Natural killer cell (primary cell): ENCODE measurements at places on chromosomes 12 and 14. TPM values are rescaled to one million over a fixed set of nuclear protein-coding genes. Genes with fewer than 3 reads are reported as not detected.
A peak's percentile ranks its signal among the peaks of the same experiment; 100 is the strongest.

GRCh38 chr12:96445691-96446583, 43.4 kb upstream of the CFAP54 start:
- peak overlapping the region; percentile 92 for H3K27ac ChIP-seq
- no peaks in the 10 kb centered on the region for H3K36me3 ChIP-seq
- DNase-seq = peak; percentile 33
- no peak overlapping the region for H3K4me3 ChIP-seq
- H3K4me1 ChIP-seq = peaks cover 28% of the 10 kb centered on the region

- no peak overlapping the region for H3K4me3 ChIP-seq
- DNase-seq = no peak
- H3K36me3 ChIP-seq = no peaks in the 10 kb centered on the region
Observed at GRCh38 chr12:75818863-75819262, 212.7 kb downstream of the PHLDA1 start.

- H3K27me3 ChIP-seq = no peaks in the 10 kb centered on the region
- H3K4me3 ChIP-seq = no peak overlapping the region
- H3K27ac ChIP-seq = no peak overlapping the region
- DNase-seq = no peak
Observed at GRCh38 chr14:41490323-41490722, 116.4 kb upstream of the LRFN5 start.

- no peak overlapping the region for H3K27ac ChIP-seq
- no peaks in the 10 kb centered on the region for H3K36me3 ChIP-seq
- no peaks in the 10 kb centered on the region for H3K27me3 ChIP-seq
Observed at GRCh38 chr12:93911396-93911795, 234.2 kb downstream of the CRADD start.

DNA sequence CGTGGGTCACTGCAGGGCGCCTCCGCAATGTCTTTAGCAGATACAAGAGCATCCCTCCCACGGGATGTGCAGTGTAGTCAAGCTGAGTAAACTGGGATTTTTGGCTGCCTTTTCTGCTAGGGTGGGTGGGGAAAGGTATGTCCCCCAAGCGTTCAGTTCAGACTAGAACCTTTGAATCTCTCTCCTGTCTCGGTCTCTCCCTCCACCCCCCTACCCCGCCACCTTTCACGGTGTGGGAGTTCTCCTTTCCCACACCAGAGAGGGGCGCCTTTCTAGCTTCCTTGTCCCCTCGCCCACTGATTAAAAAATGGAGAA, 525 bp upstream of the FAR2 start:
- no peaks in the 10 kb centered on the region for H3K36me3 ChIP-seq
- peak overlapping the region; percentile 59 for H3K4me3 ChIP-seq
- peaks cover 19% of the 10 kb centered on the region for H3K4me1 ChIP-seq
- DNase-seq = no peak

DNA sequence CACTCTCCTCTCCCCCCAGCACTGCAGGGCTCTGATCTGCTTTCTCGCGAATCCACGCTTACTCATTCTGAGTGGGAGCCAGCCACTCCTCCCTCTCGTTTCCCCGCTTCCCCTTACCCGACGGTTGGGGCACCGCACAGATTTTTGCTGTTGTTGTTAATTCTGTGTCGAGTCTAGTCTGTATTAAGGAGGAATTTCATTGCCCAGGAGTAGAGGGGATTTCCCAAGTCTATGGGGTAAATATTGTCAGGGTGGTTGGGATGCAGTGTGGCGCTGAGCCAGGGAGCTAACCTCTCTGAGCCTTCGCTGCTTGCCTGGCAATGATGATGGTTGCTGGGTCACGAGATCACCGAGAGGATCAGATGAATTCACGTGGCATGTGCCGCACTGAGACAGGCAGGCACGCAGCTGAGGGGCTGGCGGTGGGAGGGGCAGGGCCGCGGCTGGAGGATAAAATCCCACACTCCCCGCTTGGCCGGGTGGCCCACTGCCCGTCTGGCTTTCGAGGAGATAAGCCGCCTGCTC, 18.5 kb downstream of the NCOR2 start:
- H3K36me3 ChIP-seq = no peaks in the 10 kb centered on the region
- no peak for DNase-seq
- H3K4me1 ChIP-seq = peaks cover 61% of the 10 kb centered on the region
- no peak overlapping the region for H3K4me3 ChIP-seq

- no peak overlapping the region for H3K4me3 ChIP-seq
- H3K4me1 ChIP-seq = no peaks in the 10 kb centered on the region
- H3K27me3 ChIP-seq = no peaks in the 10 kb centered on the region
- no peak overlapping the region for H3K27ac ChIP-seq
- no peaks in the 10 kb centered on the region for H3K36me3 ChIP-seq
Observed at GRCh38 chr12:78177298-78177697, 346.6 kb downstream of the NAV3 start.

DNA sequence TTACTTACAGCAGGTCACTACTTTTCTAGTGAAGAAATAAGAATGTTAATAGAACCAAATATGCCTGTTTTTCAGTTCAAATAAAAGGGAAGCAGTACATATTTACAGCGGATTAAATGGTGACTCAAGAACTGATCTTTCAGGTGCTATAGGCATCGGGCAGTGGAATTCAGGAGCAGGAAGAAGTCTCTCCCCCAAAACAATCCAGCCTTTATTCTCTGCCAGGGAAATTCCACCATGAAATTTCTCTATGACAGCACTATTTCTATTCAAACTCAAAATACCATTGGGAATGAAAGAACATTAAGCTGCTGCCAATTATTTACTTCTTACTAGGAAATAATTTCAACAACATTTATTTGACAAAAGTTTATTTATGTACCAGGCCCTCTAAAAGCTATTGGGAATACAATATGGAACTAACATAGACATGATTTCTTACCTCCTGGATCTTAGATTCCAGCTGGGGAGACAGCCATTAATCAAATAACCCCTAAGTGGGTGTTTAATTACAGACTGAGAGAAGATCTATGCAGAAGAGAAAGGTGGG, 60.3 kb upstream of the KRR1 start:
- no peak for DNase-seq
- H3K4me3 ChIP-seq = no peak overlapping the region
- no peak overlapping the region for H3K27ac ChIP-seq

DNA sequence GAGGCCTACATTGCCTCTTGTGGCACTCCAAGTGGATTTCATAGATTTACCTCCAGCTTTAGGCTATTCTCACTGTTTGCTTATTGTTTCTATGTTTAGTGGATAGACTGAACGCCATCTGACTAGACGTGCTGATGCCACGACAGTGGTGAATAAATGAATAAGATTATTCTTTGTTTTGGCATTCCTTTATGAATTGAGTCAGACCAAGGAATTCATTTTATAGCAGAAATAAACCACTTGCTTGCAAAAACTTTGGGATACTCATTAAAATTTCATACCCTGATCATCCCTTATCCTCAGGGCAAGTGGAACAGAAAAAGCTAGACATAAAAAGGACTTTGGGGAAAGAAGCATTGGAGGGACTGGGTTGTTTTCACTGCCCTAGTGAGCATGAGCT, 71.7 kb upstream of the FERMT2 start:
- no peak overlapping the region for H3K4me3 ChIP-seq
- no peaks in the 10 kb centered on the region for H3K4me1 ChIP-seq
- H3K27ac ChIP-seq = no peak overlapping the region
- H3K36me3 ChIP-seq = no peaks in the 10 kb centered on the region
- no peak for DNase-seq
- H3K27me3 ChIP-seq = no peaks in the 10 kb centered on the region

- H3K36me3 ChIP-seq = no peaks in the 10 kb centered on the region
- H3K27ac ChIP-seq = no peak overlapping the region
- H3K27me3 ChIP-seq = peaks cover 4% of the 10 kb centered on the region
- no peak overlapping the region for H3K4me3 ChIP-seq
- no peak for DNase-seq
- no peaks in the 10 kb centered on the region for H3K4me1 ChIP-seq
Observed at GRCh38 chr14:103204852-103205540, 81.7 kb downstream of the TNFAIP2 start.

DNA sequence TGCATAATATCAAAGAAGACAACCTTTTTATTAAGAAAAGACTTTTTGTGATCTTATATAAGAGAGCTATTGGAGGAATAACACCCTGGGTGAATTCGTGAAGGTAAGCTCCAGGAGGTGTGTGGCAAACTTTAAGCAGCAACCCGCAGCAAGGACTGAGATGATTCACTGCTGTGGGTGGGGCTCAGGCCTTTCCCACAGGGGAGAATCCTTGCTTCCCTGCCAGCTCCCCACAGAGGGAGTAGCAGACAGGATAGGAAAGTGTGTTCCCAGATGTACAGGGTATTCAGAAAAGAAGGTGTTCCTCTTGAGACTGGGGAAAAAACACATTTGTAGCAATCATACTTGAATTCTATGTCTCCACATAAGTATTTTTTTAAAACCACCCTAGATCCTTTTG, 9.2 kb downstream of the NDUFA12 start:
- no peaks in the 10 kb centered on the region for H3K4me1 ChIP-seq
- no peaks in the 10 kb centered on the region for H3K27me3 ChIP-seq
- H3K36me3 ChIP-seq = peaks cover 35% of the 10 kb centered on the region
- no peak overlapping the region for H3K4me3 ChIP-seq
- no peak for DNase-seq

DNA sequence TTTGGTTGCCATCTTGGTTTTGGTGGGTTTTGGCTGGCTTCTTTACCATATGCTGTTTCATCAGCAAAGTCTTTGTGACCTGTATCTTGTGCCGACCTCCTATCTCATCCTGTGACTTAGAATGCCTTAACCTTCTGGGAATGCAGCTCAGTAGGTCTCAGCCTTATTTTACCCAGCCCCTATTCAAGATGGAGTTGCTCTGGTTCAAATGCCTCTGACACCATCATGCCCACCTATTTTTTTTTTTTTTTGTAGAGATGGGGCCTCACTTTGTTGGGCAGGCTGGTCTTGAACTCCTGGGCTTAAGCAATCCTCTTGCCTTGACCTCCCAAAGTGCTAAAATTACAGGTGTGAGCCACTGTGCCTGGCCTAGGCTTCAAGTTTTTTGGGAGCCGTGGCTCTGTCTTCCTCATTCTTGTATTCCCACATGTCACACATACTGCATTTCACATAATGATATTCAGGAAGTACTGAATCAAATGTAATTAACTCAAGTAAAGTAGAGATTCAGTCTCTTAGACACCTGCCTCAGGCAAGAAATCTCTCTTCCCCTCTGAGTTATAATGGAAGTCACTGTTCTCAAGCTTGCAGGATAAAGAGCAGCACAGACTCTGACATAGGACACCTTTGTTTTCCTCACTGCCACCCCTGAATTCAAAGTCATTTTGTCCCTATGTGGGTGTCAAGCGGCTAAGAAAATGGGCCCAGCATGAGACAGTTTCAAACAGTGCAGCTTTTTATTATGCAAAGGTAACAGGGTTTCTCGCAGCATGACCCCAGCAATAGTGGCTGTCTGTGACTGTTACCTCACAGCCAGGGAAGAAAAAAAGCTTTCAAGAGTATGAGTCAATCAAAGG, 159.0 kb downstream of the PTPN11 start:
- no peaks in the 10 kb centered on the region for H3K36me3 ChIP-seq
- no peak overlapping the region for H3K27ac ChIP-seq
- no peak for DNase-seq
- peaks cover 3% of the 10 kb centered on the region for H3K27me3 ChIP-seq
- H3K4me3 ChIP-seq = no peak overlapping the region

- no peaks in the 10 kb centered on the region for H3K4me1 ChIP-seq
- no peak overlapping the region for H3K4me3 ChIP-seq
- no peaks in the 10 kb centered on the region for H3K36me3 ChIP-seq
- H3K27ac ChIP-seq = no peak overlapping the region
- H3K27me3 ChIP-seq = no peaks in the 10 kb centered on the region
Observed at GRCh38 chr12:109695961-109696461, 17.6 kb upstream of the FAM222A start.

- DNase-seq = no peak
- H3K27me3 ChIP-seq = no peaks in the 10 kb centered on the region
Observed at GRCh38 chr12:78799649-78800048, 64.9 kb upstream of the SYT1 start.

- H3K27ac ChIP-seq = no peak overlapping the region
- DNase-seq = no peak
- no peaks in the 10 kb centered on the region for H3K4me1 ChIP-seq
- no peaks in the 10 kb centered on the region for H3K27me3 ChIP-seq
- no peaks in the 10 kb centered on the region for H3K36me3 ChIP-seq
Observed at GRCh38 chr14:88934351-88934806, 109.9 kb downstream of the TTC8 start.

GRCh38 chr12:117042862-117043261, 56.4 kb downstream of the TESC start:
- no peaks in the 10 kb centered on the region for H3K36me3 ChIP-seq
- H3K4me3 ChIP-seq = no peak overlapping the region
- DNase-seq = no peak
- H3K27ac ChIP-seq = no peak overlapping the region
- peaks cover 12% of the 10 kb centered on the region for H3K4me1 ChIP-seq

DNA sequence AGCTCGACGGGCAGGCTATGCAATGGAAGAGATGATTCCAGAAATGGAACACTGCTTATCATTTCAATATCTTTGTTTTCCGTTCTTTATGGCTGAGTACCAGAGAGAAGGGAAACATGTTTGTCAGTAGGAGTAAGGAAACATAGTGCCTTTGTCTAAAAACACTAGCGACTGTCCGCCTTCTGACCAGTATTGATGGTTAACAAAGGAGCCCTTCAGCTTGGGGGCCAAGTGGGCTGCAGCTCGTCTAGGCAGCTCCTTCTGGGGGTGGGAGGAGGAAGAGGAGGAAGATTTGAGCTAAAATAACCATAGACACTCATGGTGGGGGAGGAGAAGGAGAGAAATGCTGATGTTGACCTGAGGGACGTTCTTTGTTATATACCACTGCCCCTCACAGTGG, 15.0 kb downstream of the COQ5 start:
- DNase-seq = no peak
- H3K27me3 ChIP-seq = no peaks in the 10 kb centered on the region
- H3K4me1 ChIP-seq = no peaks in the 10 kb centered on the region
- H3K36me3 ChIP-seq = peaks cover 18% of the 10 kb centered on the region

DNA sequence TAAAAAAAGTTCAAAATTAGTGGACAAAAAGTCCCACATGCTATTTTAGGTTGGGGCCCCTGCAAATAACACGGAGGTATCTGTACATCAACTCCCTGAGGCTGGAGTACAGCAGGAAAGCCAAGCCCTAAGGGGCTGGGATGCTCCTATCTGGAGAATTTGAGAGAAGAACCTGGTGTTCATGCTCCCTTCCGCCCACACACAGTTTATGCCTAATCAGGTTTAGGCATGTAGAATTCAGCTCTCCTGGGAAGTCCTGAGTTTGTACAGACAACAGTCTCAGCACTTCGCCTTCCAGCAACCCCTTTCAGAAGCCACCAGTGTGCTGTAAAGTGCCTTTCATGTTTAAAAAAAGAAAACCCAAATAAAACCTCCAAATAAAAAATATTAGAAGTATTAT, 237.3 kb upstream of the GRIP1 start:
- no peaks in the 10 kb centered on the region for H3K36me3 ChIP-seq
- H3K27ac ChIP-seq = no peak overlapping the region
- H3K4me1 ChIP-seq = no peaks in the 10 kb centered on the region
- DNase-seq = no peak
- no peaks in the 10 kb centered on the region for H3K27me3 ChIP-seq

GRCh38 chr14:36756226-36756625, 94.6 kb downstream of the PAX9 start:
- H3K27ac ChIP-seq = no peak overlapping the region
- no peaks in the 10 kb centered on the region for H3K4me1 ChIP-seq
- H3K27me3 ChIP-seq = no peaks in the 10 kb centered on the region
- H3K4me3 ChIP-seq = no peak overlapping the region

- DNase-seq = peak; percentile 10
- no peaks in the 10 kb centered on the region for H3K36me3 ChIP-seq
- no peaks in the 10 kb centered on the region for H3K27me3 ChIP-seq
Observed at GRCh38 chr12:67426067-67426466, 156.9 kb downstream of the CAND1 start.

FSCB gene
- not detected for total RNA-seq

PLA2G1B gene
- total RNA-seq = not detected

PTPRR gene
- 0.91 TPM for total RNA-seq

FGF6 gene
- not detected for total RNA-seq

SLC6A12 gene
- 0.70 TPM for total RNA-seq

OR6C2 gene
- total RNA-seq = not detected

HCAR3 gene
- 1.8 TPM for total RNA-seq

GYS2 gene
- total RNA-seq = not detected

SLC7A8 gene
- 1.0 TPM for total RNA-seq

LPAR5 gene
- total RNA-seq = 17.3 TPM

TOMM20L gene
- total RNA-seq = not detected
